ENCODE measurements at places on chromosomes 1 and 21.
A peak's percentile ranks its signal among the peaks of the same experiment; 100 is the strongest.

GRCh38 chr1:107198561-107198960, 57.7 kb downstream of the NTNG1 start:
- no peak for DNase-seq

DNA sequence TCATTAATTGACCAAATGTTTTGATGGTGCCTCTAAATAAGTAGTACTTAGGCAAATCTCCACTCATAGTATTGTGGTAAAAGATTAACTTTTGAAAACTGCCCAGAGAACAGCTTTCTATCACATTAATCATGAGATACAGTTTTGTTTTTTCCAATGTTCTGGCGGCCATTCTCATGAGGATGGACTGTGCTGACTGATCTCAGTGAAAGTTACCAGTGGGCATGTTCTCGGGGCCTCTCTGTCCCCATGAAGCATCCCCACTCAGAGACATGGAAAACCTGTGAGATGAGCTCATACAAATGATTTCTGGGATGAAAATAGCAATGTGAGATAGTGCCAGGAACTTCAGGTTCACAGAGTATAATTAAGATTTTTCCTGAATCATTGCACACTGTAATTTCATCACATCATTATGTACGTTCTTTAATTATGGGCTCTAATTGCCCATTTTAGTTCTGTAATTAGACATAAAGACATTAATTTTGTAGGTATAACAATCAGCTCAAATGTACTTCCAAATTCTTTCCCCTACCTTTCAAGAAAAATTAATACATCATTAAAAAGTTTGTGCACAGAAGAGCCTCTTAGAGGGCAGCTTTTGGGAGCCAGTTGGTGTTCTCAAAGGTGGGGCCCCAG, 40.5 kb downstream of the DDR2 start:
- no peak for DNase-seq

DNA sequence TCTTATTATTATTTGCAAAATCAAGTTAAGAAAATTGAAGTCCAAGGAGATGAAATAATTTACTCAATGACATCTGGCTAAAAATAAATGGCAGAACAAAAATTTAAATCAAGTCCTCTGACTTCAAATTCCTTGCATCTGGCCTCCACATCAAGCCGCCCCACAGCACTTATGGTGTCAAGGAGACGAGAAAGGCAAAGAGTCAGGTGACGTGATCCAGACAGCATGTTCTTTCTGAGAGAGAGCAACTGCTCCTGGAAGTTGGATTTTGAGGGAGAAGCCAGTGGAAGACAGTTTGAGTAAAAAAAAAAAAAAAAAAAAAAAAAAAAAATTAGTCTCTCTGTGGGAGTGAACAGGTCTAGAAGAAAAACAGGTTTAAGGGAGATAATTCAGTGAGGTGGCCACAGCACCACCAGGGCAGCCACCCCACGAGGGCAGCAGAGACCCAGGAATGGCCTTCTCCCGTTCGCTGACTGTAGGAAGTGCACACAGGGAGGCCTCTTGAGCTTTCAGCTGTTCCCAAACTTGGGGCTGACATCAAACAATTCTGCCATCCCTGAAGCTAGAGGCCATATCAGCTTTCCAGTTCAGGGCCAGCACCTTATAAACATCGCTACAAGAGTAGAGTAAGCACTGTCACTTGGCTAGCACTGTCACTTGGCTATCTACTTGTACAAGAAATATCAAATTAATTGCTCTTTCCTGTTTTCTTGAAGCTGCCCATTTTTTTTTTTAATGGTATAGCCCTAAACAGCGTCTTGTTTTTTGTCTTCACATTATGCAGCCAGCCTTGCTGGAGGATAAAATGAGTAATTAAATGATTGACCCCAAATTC, 7.8 kb downstream of the C1orf162 start:
- peak; percentile 10 for DNase-seq

DNA sequence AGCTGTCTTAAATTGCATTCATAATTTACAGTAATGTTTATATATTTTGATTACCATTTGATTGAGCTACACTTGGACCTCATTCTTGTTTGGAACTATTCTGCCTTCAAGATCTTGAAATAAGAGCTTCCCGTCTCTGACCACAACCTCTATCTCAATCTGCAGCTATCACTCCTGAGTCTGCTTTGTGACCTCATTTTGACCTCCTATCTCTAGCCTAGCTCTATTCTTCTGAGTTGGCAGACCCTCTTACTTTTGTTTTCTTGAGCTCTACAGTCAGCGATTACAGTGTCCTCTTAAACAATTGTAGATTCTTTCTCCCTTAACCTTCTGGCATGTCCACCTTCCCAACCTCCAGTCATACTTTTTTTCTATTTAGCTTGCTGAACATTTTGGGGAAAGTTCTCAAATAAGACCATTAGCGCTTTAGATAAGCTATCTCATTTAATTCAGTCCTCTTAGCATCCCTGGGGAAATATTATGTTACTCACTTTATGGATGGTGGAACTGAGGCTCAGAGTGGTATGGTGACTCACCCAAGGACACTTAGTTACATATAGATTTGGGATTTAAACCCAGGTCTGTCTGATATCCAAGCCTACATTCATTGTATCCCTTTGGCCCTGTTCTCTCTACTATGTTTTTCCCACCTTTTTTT, 19.1 kb downstream of the RPAP2 start:
- DNase-seq, result no peak

GRCh38 chr1:183091181-183091580, 68.0 kb downstream of the LAMC1 start:
- no peak for DNase-seq

GRCh38 chr1:192065087-192065486, 93.2 kb upstream of the RGS18 start:
- DNase-seq, result no peak

All from NCI-H1436 (cell line).